Cardiac fibroblast (primary cell): ENCODE measurements at places on chromosomes 1 and 21.

DNA sequence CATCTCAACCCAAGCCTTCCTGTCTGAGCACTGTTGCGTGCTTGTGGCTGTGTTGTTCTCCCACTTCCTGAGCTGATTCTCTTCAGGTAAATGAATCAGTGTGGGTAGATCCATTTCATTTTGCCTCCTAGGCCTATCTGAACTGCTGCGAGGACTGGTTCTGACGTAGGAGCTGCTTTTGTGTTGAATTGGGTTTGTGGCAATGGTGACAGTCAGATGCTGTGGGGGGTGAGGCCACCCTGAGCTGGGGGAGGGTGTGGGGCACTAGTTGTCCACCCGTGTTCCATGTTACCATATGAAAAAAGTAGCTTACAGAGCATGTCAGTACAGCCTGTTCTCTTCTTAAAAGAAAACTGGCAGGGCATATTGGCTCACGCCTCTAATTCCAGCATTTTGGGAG lies 81.5 kb downstream of the MRPS6 start:
- no peak for DNase-seq

DNA sequence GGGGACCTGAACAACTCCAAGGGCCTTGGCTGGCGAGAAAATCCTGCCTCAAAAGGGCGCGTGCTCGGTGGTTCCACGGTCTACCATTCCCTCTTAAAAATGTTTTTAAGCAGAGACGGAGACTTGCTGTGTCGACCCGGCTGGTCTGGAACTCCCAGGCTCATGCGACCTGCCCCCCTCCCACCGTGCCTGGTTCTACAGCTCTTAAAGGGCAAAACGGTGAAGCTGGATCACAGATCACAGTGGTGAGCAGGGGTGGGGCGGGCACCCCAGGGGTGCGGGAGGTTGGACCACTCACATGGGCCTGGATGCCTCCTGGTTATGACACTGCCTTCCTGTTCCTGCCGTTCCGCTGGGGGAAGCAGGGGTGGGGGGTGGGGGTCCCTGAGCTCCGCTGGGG lies 4.2 kb upstream of the C1orf159 start:
- DNase-seq: no peak

DNA sequence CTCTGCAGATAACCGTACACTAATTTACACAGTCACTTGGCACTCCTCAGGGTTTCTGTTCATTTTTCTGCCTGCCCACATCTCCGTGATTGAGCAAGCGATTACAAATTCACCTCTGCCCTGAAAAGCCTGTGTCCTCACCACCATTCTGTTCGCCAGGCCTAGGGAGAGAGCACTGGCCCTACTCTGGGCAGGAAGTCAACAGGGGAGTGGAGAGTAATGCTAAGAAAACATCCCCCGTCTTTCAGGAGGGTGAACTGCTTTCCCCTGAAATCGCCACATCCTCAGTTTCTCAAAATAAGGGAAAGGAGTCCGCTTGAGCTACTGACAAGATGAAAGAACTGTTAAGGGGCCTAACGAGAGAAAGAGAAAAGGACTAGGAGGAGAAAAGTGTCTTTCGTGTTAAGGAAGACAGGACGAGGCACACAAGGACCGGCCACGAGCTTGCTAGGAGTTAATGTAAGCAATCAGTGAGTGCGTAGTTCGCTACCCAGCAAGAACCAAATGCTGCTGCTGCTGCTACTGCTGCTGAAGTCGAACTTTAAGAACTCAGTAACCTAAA lies 632 bp downstream of the PEX19 start:
- DNase-seq: peak; percentile 79

- peak; percentile 79 for DNase-seq
These were observed 10.8 kb downstream of the OSBPL9 start for GRCh38 chr1:51627672-51628071.

- DNase-seq: no peak
These were observed 144.4 kb upstream of the USP24 start for GRCh38 chr1:55359611-55360010.
